Right atrium auricular region (tissue), 2 donors: ENCODE measurements at places on chromosomes 2 and 18. TPM values are rescaled to one million over a fixed set of nuclear protein-coding genes. Genes with fewer than 3 reads are reported as not detected.

SLC16A14 gene
- 3.4 TPM for total RNA-seq

TSPYL6 gene
- total RNA-seq, result not detected

HRH4 gene
- total RNA-seq, result not detected

GRCh38 chr2:102103992-102104871 lies 38.3 kb upstream of the IL1R1 start:
- DNase-seq, result peak; percentile 92

GRCh38 chr18:55381277-55381676 lies 206.7 kb downstream of the TCF4 start:
- DNase-seq, result no peak
